ENCODE measurements at places on chromosomes 4 and X.

GRCh38 chrX:74259885-74260491, 44.0 kb upstream of the ZCCHC13 start:
- no peak for DNase-seq

GRCh38 chrX:13147147-13147546, 102.7 kb upstream of the FAM9C start:
- no peak for DNase-seq

DNA sequence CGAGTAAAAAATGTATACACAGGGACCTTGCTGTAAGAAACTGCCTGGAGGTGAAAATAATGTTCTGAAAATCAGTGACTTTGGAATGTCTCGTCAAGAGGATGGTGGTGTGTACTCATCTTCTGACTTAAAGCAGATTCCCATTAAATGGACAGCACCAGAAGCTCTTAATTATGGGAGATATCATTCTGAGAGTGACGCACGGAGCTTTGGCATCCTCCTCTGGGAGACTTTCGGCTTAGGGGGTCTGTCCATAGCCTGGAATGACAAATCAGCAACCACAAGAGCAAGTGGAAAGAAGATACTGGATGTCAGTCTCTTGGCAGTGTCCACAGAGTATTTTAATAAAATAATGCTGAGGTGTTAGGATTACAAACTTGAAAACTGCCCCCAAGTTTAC, 129.4 kb downstream of the THOC2 start:
- no peak for DNase-seq

GRCh38 chr4:61425315-61425714, 225.2 kb downstream of the ADGRL3 start:
- no peak for DNase-seq
